ENCODE measurements at places on chromosomes 3 and 15. TPM values are rescaled to one million over a fixed set of nuclear protein-coding genes. Genes with fewer than 3 reads are reported as not detected.

GOLGA6A gene
- total RNA-seq, result not detected

HLTF gene
- total RNA-seq, result 18.1 TPM

FBXO40 gene
- under 0.01 TPM for total RNA-seq

AHSG gene
- not detected for total RNA-seq

NMB gene
- total RNA-seq, result 2.4 TPM

TGM5 gene
- not detected for total RNA-seq

OXSR1 gene
- total RNA-seq, result 23.0 TPM

IGSF11 gene
- total RNA-seq, result not detected

CDCP1 gene
- 0.16 TPM for total RNA-seq

CCR4 gene
- total RNA-seq, result 0.25 TPM

UBA7 gene
- 44.2 TPM for total RNA-seq

IMPG2 gene
- total RNA-seq, result 0.16 TPM

IFT80 gene
- 11.3 TPM for total RNA-seq

LMAN1L gene
- not detected for total RNA-seq

NPAP1 gene
- total RNA-seq, result not detected

CA12 gene
- 0.32 TPM for total RNA-seq

MINAR1 gene
- 0.31 TPM for total RNA-seq

DZIP1L gene
- total RNA-seq, result 7.6 TPM

FSIP1 gene
- 0.16 TPM for total RNA-seq

ALDH1A3 gene
- 37.1 TPM for total RNA-seq

HRH1 gene
- total RNA-seq, result 11.9 TPM

KNG1 gene
- total RNA-seq, result not detected

CAND2 gene
- total RNA-seq, result 2.8 TPM

SLC38A3 gene
- total RNA-seq, result 0.13 TPM

C3orf49 gene
- not detected for total RNA-seq

RTP3 gene
- total RNA-seq, result not detected

TNFAIP8L3 gene
- total RNA-seq, result 9.7 TPM

LRRC31 gene
- total RNA-seq, result not detected

GRAMD2A gene
- 0.19 TPM for total RNA-seq

TRIM42 gene
- total RNA-seq, result not detected

B3GALNT1 gene
- total RNA-seq, result 34.8 TPM

ACKR2 gene
- total RNA-seq, result 0.16 TPM

PIERCE2 gene
- 0.32 TPM for total RNA-seq

LRRC34 gene
- 0.16 TPM for total RNA-seq

SRP14 gene
- 305 TPM for total RNA-seq

SCG3 gene
- 0.25 TPM for total RNA-seq

TEX9 gene
- 0.63 TPM for total RNA-seq

All from bladder microvascular endothelial cell (primary cell).